ENCODE measurements at places on chromosomes 1 and 21. TPM values are rescaled to one million over a fixed set of nuclear protein-coding genes. Genes with fewer than 3 reads are reported as not detected.

Gene CCDC190
- total RNA-seq: not detected

Gene PANK4
- total RNA-seq: 26.8 TPM

GRCh38 chr1:59972216-59972927, 45.8 kb upstream of the CYP2J2 start:
- H3K4me1 ChIP-seq: no peaks in the 10 kb centered on the region
- peaks cover 3% of the 10 kb centered on the region for H3K27me3 ChIP-seq
- H3K36me3 ChIP-seq: no peaks in the 10 kb centered on the region
- no peak overlapping the region for H3K27ac ChIP-seq
- H3K4me3 ChIP-seq: no peak overlapping the region
- DNase-seq: no peak

- no peak overlapping the region for H3K4me3 ChIP-seq
- DNase-seq: no peak
- no peaks in the 10 kb centered on the region for H3K36me3 ChIP-seq
- peaks cover 8% of the 10 kb centered on the region for H3K4me1 ChIP-seq
These were observed 28.8 kb upstream of the LRRN2 start for GRCh38 chr1:204714194-204714860.

DNA sequence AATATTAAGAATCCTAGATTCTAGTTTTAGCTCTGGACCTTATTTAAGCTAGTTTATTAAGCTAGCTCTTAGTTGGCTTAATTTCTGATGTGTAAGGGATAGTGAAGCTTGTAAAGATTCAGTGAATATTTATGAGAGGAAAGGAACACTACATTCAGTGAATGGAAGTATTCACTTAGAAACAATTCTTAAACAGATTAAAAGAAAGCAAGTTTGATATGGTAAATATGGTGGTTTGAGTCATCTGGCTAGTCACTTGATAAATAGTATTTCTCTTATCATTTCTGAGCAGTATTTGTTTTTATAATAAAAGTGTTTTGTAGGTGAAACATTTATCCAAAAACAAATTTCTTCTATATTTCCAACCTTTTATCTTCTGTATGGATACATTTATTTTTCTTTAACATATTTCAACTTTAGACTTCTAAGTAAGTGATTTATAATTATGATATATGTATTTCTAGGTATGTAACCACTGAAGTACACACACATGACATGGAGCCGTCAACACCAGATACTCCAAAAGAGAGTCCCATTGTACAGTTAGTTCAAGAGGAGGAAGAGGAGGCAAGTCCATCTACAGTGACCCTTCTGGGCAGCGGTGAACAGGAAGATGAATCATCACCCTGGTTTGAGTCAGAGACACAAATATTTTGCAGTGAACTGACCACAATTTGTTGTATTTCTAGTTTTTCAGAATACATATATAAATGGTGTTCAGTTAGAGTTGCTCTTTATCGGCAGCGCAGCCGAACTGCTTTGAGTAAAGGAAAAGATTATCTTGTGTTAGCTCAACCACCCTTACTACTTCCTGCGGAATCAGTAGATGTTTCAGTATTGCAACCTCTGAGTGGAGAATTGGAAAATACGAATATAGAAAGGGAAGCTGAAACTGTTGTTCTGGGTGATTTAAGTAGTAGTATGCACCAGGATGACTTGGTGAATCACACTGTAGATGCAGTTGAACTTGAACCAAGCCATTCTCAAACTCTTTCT, 55.6 kb downstream of the SUCO start:
- no peaks in the 10 kb centered on the region for H3K4me1 ChIP-seq
- H3K27ac ChIP-seq: no peak overlapping the region
- no peak for DNase-seq
- H3K27me3 ChIP-seq: no peaks in the 10 kb centered on the region
- peaks cover 21% of the 10 kb centered on the region for H3K36me3 ChIP-seq

Gene LCE2C
- not detected for total RNA-seq

- no peaks in the 10 kb centered on the region for H3K27me3 ChIP-seq
- no peak overlapping the region for H3K27ac ChIP-seq
- DNase-seq: no peak
- H3K4me3 ChIP-seq: no peak overlapping the region
- H3K36me3 ChIP-seq: no peaks in the 10 kb centered on the region
These were observed 3.5 kb downstream of the PPM1J start for GRCh38 chr1:112711670-112712069.

Gene AVPR1B
- total RNA-seq: not detected

- no peak overlapping the region for H3K27ac ChIP-seq
- no peak for DNase-seq
- no peaks in the 10 kb centered on the region for H3K27me3 ChIP-seq
- no peak overlapping the region for H3K4me3 ChIP-seq
These were observed 30.5 kb downstream of the CACNA1E start for GRCh38 chr1:181513786-181514297.

Data from liver (tissue), 10 donors.